GOT3 (cell line): ENCODE measurements at places on chromosomes 16 and 17.

- no peak for DNase-seq
Measured at GRCh38 chr17:5304636-5305035, 22.6 kb downstream of the RABEP1 start.

- DNase-seq: no peak
Measured at GRCh38 chr17:81727324-81728031, 15.4 kb downstream of the SLC25A10 start.

DNA sequence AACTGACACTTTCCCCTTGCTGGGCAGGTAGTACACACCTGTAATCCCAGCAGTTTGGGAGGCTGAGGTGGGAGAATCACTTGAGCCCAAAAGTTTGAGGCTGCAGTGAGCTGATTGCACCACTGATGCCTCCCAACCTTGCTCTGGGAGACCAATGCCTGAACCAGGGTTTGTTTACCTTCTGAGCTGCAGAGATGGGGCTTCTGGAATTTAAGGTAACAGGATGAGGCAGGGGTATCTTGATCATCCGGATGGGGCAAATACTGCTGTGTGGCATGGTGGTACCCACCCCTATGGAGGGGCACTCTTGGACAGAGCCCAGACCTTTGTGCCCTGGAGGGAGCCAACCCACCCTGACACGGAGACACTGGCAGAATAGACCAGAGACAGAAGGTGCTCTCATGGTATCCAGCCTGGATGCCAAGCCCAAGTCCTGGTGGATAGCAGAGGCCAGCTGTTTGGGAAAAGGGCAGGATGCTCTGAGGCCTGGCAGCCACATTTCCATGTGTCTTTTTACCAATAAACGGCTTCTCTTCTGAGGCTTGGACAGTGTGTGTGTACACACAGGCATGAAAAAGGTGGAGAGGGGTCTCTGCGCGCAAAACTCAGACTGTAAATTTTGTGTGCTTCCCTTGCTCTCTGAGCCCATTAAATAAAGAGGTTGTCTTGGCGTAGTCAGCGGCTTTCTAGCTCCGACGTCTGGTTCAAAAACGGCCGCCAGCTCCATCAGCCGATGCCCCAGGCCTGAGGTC lies 4.4 kb downstream of the ZNF48 start:
- no peak for DNase-seq

- DNase-seq: no peak
Measured at GRCh38 chr16:80570106-80570478, 29.3 kb downstream of the DYNLRB2 start.

- DNase-seq: no peak
Measured at GRCh38 chr17:29870836-29871465, 59.1 kb downstream of the SSH2 start.

- no peak for DNase-seq
Measured at GRCh38 chr17:56297184-56297583, 143.9 kb downstream of the ANKFN1 start.

DNA sequence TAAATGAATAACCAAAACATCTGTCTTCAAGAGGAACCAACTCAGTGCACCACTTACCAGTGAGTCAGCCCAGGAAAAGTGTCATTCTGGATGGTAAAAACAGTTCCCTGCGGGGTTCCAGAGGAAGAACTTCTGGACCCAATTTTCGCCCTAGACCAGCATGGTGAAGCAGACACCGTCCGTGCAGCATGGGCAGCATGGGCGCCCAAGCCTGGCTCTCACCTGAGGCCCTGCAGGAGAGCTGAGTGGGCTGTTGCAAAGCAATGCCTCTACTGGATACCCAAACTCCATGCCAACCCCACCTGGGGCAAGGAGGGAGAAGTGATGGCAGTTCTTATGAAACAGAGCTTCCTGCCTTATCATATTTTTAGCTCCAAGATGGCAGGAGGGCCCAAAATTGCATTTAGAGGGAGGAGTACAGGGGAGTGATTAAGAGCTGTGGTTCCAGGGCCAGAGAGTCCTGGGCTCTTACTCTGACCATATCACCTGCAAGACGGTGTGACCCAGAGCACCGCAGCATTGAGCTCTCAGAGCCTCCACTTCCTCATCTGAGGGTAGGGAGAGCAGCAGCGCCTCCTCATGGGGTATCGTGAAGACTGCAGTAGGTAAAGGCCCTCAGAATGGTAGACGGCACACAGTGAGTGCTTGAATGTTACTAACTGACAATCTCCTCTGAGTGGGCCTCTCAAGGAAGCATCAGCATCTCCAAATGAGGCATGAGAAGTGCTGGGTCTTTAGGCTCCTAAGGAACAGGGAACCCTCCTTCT lies 16.6 kb upstream of the INPP5K start:
- no peak for DNase-seq

DNA sequence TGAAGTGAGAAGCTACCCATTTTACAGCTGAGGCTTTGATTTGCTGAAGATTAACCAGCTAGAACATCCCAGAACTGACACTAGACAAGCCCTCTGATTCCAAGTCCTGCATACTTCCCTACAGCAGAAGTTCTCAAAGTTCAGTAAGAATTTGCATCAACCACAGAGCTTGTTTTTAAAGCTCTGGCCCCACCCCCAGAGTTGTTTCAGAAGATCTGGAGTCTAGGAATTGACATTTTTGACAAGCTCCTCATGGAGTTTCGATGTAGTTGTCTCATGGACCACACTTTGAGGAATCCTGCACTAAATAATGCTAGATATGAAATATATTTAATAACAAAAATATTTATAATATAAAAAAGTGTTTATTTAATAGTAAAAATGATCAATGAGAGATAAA lies 120.3 kb upstream of the ADAMTS18 start:
- DNase-seq: no peak

DNA sequence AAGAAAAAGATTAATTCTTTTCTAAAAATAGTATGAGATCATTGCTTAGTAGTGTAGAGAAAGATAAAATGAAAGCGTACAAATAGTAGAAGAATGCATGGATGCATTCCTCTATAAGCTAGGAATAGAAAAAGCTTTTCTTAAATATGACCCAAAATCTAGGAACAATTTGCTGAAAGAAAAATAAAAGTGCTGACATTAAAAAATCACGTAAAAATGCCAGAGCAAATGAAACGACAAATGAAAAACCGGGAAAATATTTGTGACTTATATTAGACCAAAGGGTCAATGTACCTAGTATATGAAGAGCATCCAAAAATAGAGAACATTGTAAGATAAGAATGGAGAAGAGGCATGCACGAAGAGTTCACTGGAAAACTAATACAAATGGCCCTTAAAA lies 149.5 kb upstream of the MON1B start:
- DNase-seq: no peak

DNA sequence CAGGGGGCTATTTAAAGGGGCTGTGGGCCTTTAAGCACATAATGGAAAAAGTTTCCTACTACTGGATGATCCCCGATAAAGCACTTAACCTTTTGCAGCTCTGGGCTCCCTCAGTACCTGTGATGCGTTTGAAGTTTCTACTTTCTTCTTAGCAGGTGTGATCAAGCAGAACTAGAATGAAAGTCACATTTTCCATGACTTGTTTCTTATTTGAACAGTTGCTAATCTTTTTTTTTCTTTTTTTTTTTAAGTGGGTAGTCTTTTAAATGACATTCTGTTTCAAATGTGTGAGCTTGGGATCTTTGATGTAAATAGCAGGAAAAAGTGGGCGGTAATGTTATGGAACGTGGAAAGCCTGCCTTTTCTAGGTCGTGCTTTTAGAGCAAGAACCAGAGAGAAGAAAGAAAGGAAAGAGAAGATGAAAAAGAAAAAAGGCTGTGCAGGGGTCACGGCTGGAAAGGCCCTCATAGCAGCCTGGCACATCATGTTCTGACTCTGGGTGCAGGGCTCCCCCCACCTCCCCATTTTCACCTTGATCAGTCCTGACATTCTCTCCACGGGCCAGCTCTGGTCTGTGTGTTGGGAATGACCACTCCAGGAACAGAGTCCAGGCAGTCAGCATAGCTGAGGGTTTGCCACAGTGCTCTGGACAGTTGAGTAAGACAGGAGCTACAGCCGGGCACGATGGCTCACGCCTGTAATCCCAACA lies 150.6 kb downstream of the CLEC16A start:
- DNase-seq: no peak

- no peak for DNase-seq
Measured at GRCh38 chr17:30922235-30923030, 688 bp downstream of the ADAP2 start.

GRCh38 chr17:1003972-1004768 lies 7.2 kb downstream of the TIMM22 start:
- DNase-seq: no peak

DNA sequence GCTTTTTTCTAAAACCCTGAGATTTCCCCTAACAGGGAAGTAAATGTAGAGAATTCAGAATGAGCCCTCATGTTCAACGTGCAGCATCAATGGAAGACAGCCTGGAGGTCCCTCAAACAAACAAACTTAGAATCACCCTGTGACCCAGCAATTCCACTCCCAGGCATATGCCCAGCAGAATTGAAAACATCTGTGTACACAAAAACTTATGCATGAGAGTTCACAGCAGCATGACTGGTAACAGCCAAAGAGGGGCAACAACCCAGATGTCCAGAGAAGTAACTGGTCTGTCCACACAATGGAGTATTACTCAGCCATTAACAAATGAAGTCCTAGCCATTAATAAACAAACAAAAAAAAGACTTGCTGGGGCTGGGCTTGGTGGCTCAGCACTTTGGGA lies 252.7 kb downstream of the PARN start:
- no peak for DNase-seq

DNA sequence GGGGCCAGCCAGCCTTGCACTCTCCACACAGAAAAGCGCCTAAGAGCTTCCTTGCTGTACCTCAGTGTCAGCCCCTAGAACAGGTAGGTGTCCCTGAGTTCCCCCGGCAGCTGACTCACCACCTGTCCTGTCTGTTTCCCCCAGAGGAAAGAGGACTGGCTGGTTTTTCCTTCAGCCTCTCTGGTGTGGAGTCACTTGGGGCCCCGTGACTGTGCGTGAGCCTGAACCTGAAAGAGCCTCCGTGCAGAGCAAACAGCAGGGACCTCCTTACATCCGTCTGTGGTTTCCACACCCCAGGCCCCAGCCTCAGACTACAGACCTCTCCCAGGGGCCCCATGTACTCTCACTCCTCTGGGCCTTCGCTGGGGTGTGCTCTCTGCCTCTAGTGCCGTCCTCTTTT lies 87.8 kb downstream of the GNAO1 start:
- DNase-seq: no peak

- DNase-seq: no peak
Measured at GRCh38 chr17:17532991-17533390, 36.8 kb upstream of the RASD1 start.

DNA sequence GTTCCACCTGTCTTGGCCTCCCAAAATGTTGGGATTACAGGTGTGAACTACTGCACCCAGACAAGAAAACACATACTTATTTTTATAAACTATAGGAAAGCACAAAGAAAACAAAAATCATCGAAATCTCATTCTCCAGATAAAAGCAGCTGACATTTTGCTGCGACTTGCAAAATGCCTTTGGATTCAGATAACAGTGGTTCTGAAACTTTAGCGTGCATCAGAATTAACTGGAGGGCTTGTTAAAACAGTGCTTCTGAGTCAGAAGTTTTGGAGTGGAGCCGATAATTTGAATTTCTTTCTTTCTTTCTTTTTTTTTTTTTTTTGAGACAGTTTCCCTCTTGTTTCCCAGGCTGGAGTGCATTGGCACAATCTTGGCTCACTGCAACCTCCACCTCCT lies 17.7 kb upstream of the GJD3 start:
- DNase-seq: no peak

GRCh38 chr17:55852734-55853133 lies 101.9 kb downstream of the PCTP start:
- DNase-seq: no peak

GRCh38 chr16:75305364-75306098 lies 54.1 kb upstream of the BCAR1 start:
- peak; percentile 54 for DNase-seq

GRCh38 chr16:69589434-69590269 lies 23.9 kb downstream of the NFAT5 start:
- no peak for DNase-seq

DNA sequence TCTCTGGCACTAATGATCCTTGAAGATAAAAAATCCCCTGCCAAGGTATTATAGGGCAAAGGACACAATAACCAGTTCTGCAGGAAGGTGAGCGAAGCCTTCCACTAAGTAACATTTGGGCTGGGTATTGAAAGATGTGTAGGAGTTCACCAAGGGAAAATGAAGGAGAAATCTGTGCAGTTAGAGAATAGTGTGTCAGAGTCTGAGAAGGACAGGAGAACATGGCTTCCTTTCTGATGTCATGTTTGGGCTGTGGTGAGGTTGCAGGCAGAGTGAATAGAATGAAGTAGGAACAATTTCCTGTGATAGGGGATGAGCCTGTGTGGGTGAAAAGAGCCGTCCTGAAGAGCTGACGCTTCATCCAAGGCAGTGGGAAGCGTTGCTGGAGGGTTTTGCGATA lies 24.1 kb upstream of the CIITA start:
- no peak for DNase-seq

- DNase-seq: no peak
Measured at GRCh38 chr17:47987240-47987835, 16.4 kb downstream of the CDK5RAP3 start.

DNA sequence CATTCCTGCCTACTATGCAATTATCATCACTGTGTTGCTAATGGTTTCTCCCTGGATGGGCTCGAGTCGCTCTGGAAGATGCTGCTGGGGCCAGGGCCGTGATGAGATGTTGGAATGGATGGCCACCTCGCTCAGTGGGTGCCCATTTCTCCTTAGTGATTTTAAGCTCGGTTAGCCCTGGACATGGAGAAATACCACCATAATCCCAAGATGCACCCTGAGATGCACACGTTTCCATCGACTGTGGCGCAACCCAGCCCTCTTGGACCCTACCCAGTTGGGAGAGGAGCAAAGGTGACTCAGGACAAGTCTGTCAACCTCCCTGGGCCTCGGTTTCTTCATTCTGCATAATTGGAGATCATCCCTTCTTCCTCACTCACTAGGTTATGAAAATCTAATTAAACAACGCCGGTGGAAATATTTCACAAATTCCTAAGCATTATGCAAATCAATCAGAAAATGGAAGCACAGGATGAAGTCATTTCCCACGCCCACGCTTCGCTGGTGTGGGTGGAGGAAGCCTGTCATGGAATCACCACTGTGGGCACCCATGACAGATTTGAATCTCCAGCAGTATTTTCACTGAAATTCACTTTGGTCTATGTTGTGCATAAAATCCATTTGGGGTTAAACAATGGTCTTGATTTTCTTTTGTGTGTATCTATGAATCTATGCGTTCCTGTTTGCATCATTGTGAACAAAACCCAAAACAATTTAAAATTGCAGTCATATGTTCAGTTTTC lies 195.2 kb downstream of the AXIN2 start:
- DNase-seq: no peak

GRCh38 chr16:82157836-82158235 lies 12.2 kb downstream of the MPHOSPH6 start:
- no peak for DNase-seq
